ENCODE measurements at places on chromosomes 13 and 19.

GRCh38 chr13:54390841-54391240, 1362.2 kb downstream of the OLFM4 start:
- DNase-seq = no peak

- no peak for DNase-seq
Measured at GRCh38 chr19:50638600-50638999, 1.1 kb downstream of the SYT3 start.

GRCh38 chr19:29090783-29091526, 122.0 kb downstream of the UQCRFS1 start:
- DNase-seq = no peak

- DNase-seq = no peak
Measured at GRCh38 chr19:43534816-43535761, 2.1 kb downstream of the ZNF575 start.

- peak; percentile 90 for DNase-seq
Measured at GRCh38 chr13:50990065-50990817, 80.7 kb downstream of the RNASEH2B start.

DNA sequence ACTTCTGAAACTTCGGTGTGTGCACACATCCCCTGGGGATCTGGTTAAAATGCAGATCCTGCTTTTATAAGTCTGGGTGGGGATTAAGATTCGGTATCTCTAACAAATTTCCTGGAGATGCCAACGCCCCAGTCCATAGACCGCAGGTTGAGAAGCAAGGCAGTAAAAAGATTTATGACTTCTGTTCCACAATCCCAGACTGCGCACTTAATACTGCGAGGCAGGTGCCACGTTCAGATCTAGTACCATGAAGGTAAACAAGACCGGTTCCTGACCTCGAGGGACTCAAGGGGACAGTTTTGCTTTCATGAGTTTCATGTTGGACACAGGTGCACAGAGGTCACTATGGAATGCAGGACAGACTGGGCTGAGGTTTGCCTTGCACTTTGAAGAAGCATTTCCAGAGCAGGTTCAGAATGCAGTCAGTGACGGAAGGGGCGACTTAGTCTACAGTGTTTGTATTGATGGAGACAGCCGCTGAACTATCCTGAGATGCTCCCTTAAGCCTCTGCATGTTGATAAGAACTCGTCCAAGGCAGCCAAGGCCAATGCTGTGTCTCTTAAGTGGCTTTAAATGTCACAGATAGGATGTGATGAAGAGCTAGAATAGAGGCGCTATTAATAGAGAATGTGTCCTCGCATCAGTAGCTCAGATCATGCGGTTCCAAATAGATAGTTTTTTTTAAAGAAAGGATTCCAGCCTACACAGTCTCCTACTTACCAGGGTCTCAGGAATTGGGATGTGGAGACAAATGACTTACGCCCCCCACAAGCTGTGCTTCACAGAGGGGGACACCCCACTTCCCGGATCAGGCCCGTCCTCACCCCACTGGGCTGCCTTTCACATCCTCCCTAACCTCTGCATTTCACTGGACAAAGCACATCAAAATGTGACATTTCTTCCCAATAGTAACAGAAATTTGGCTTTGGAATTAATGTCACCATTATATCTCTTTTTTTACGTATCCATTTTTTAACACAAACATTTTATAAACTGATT, 97.1 kb upstream of the IRS2 start:
- no peak for DNase-seq

GRCh38 chr13:60178327-60178726, 14.6 kb upstream of the DIAPH3 start:
- no peak for DNase-seq

GRCh38 chr13:72523049-72523448, 204.4 kb downstream of the MZT1 start:
- DNase-seq = no peak

- DNase-seq = no peak
Measured at GRCh38 chr13:26600343-26600742, 42.9 kb downstream of the WASF3 start.

DNA sequence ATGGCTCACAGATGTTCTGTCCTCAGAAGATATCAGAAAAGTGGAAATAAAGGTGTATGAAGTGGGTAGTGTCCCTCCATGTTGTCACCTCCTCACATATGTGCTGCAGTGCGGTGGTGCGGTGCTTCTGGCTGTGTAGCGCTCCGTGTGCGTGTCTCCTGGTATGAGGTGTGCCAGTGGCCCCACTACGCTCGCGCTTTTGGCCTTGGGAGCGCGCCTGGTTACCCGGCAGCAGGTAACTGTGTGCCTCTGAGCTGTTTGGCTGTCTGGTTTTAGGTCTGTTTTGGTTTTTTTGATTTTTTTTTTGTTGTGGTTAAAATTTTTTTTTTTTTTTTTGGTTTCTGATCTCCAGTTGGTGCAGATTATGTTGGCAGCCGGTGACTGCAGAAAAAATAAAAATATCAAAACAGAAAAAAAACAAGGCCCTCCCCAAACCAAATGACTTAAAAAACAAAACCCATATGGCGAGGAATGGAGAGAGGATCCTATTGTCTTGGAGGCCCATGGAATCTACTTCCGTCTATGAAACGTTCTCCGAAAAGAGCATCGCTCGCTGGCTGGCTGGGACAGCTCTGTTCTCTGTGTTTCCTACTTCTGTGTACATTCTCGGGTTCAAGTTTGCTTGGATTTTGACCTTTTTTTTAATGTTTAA, 7.9 kb downstream of the HNRNPL start:
- no peak for DNase-seq

DNA sequence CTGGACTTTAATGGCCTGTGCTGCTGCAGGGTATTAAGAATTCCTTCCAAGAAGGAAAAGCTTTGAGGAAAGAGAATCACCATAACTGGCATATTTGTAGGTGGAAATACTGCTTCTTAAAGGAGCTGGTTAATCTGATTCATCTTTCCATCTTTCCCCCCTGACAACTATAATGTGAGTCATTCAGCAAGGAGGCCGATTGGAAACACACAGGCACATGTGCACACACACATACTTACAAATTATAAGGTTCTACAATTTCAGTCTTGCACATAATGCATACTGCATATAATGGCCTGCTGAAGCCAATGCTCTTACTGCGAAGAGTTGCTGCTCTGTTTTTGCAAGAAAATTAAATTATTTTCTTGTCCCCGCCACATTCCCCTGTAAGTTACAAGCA, 78.8 kb upstream of the TPP2 start:
- no peak for DNase-seq

DNA sequence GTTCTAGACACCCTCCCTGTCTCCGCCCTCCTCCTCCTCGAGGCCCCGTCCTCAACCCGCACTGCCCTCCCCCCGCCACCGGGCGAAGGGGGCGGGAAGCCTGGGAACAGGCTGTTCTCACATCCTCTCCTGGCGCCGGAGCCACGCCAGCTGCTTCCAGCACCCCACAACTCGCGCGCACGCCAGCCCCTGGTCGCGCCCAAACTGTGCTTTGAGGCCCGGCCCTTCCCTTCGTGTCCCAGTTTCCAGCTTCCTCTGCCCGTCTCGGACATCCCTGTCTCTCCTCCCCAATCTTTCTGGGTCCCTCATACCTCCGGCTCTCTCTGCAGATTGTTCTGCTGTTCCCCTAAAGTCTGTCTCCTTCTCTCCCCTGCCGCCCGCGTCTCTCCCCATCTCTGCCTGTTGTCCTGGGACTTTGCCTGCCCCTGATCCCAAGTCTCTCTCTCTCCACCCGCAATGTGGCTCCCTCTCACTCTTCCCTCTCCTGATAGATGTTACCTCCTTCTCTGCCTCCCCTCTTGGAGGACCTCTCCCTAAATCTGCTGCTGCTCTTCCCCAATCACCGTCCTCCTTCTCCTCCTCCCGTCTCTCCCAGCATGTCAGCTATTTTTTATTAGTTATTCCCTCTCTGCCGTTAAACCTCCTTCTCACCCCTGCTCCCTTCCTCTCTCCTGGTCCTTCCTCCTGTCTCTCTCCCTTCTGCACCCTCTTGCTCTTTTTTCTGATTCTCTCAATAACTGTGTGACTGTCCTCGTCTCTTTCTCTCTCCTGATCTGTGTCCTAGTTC, 14.2 kb downstream of the DPF1 start:
- no peak for DNase-seq

DNA sequence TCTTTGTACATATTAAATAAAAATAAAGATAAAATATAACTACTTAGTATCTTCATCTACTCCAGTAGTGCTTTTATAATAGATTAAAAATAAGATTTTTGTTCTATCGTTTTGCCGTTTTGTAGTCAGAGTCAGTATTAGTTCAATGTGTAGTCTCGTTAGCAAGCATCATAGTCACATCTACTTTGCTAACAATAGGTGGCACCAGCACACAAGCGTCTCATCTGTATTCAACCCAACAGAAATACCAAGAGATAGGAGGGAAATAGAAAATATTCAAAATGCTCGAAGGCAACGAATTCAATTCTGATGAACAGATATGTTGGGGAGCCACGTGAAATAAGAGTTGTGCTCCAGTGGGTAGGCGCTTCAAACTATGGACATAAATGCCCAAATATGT, 21.4 kb upstream of the MICU2 start:
- peak; percentile 36 for DNase-seq

- no peak for DNase-seq
Measured at GRCh38 chr19:18606281-18607225, at the start of gene CRLF1. TSS of gene CRLF1 (minus strand) at chr19:18606799. CDS start at chr19:18606656, 143 bp downstream.

- DNase-seq = no peak
Measured at GRCh38 chr13:44088991-44089413, 209.3 kb downstream of the LACC1 start.

- DNase-seq = no peak
Measured at GRCh38 chr13:80591976-80592740, 251.2 kb upstream of the SPRY2 start.

DNA sequence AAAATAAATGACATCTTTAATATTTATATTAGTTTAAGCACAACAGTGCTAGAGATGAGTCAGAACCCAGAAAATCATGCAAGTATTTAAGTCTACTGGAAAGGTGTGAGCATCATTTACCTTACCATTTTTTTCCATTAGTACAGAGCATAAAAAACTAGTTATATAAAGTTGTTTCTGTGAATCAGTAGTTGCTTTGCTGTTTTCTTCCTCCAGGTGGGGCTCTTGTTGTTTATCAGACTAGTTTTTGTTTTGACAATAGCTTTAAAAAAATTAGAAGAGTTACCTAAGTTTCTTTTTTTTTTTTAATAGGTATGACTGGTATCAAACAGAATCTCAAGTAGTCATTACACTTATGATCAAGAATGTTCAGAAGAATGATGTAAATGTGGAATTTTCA, 12.7 kb downstream of the SUGT1 start:
- no peak for DNase-seq

DNA sequence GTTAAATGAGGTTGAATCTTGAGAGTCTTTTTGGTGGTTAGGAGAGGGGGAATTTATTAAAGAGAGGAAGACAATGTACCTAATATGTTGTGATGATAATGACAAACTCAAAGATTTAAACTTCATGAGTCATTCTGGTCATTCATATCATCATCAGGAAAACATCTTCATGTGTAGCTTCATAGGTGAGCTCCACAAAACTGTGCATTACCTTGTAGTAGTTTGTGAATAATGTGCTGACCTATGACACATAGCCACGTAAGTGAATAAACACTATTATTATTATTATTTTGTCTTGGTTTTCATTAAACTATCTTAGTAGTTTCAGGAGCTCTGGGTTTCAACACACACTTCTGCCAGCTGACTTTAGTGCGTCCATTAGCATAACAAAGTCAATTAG, 997 bp upstream of the GPC6 start:
- no peak for DNase-seq

DNA sequence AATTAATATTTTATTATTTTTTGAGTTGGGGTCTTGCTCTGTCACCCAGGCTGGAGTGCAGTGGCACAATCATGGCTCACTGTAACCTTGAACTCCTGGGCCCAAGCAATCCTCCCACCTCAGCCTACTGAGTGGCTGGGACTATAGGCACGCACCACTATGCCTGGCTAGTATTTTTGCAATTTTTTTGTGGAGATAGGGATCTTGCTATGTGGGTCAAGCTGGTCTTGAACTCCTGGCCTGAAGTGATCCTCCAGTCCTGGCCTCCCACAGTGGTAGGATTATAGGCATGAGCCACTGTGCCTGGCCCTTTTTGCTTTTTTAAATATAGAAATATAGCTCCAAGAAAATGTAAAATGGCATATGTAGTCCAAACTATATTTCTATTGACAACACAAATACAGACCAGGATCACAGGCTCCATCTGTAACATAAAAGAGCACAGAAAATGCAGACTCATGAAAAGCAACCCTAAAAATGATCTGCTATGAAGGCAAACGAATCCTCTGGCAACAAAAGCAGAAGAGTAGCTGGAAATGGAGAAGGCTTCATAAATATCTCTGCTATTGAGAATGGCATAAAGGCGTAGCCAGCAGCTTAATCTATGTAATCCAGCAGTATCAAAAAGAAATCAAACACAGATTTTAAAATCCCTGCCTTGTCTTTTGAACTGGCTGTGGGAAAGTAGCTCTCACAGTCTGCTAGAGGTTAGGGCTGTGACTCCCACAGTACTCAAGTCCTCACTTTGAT, 200.6 kb downstream of the LHFPL6 start:
- no peak for DNase-seq

DNA sequence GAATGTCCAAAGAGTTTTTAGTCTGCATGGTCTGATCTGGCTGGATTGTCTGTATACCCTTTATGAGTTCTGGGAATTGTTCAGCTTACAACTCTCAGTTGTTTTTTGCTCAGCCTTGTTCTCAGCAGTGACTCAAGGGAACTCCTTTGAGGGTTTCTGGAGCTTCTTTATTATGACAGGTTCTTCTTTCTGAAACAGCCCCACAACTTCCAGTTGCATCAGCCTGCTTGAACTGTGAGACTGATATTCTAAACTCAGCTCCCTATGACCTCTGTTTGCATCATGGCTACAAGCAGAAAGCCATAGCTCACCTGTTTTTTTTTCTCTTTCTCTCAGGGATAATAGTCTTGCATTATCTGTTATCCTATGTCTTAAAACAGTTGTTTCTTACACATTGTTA, 85.0 kb downstream of the TDRD3 start:
- no peak for DNase-seq

DNA sequence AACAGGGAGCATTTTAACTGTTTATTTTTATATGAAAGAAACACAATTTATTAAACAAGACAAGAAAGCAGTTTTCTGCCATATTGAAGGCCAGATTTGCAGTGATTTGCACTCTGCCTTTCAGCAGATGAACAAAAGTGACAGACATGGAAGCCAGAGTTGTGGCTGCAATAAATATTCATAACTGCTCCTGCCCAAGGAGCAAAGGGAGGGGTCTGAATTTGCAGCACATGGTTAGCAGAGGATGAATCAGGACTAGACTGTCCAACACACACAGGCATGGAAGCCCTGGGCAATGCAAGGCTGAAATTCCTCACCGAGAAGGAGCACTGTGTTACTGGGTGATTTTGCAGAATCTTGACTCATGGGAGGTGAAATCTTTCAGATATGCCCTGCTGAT, 418.2 kb downstream of the DCT start:
- no peak for DNase-seq

- DNase-seq = no peak
Measured at GRCh38 chr19:15328312-15328711, 4.0 kb downstream of the BRD4 start.

DNA sequence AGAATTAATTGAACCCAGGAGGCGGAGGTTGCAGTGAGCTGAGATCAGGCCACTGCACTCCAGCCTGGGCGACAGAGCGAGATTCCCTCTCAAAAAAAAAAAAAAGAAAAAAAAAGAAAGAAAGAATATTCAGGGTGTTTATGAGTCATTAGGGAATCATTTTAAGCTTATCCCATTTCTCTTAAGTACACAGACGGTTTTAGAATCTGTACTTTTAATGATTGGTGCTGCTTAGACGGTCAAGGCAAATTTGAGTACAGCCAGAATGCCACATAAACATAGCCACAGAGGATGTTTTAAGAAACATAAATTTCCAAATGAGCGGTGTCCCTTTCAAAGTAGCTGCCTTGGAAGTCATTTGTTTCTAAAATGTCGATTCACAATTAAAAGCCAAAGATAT, 2.6 kb downstream of the SPRYD7 start:
- no peak for DNase-seq

All from NCI-H2081 (cell line).